Endothelial cell of umbilical vein (primary cell): ENCODE measurements at places on chromosomes 5 and 9. TPM values are rescaled to one million over a fixed set of nuclear protein-coding genes. Genes with fewer than 3 reads are reported as not detected.

Gene PAEP
- total RNA-seq, result not detected in 2 replicates

Gene RASGEF1C
- total RNA-seq, result not detected in 2 replicates

Gene C1QTNF3
- total RNA-seq, result 1.6 and 2.0 TPM in 2 replicates

Gene FOXD4
- 0.35 and 0.42 TPM in 2 replicates for total RNA-seq

Gene SCGB3A2
- not detected in 2 replicates for total RNA-seq

Gene XRCC4
- total RNA-seq, result 7.6 and 7.7 TPM in 2 replicates

Gene DRD1
- not detected in 2 replicates for total RNA-seq

Gene OR1L4
- not detected in 2 replicates for total RNA-seq

Gene LHX3
- not detected in 2 replicates for total RNA-seq

Gene LECT2
- not detected in 2 replicates for total RNA-seq

Gene ENHO
- total RNA-seq, result not detected in 2 replicates

Gene ALDH7A1
- 75.7 and 103 TPM in 2 replicates for total RNA-seq

Gene ANKRD55
- total RNA-seq, result 1.2 and 2.1 TPM in 2 replicates

Gene SPINK13
- total RNA-seq, result not detected in 2 replicates

Gene ADRB2
- 0.60 and 0.86 TPM in 2 replicates for total RNA-seq

Gene AFAP1L1
- total RNA-seq, result 73.2 and 76.2 TPM in 2 replicates

Gene ARSI
- total RNA-seq, result 0.20 TPM in 1 of 2 replicates, not detected in the other

Gene PDLIM4
- 65.7 and 69.8 TPM in 2 replicates for total RNA-seq

Gene PCDHGA3
- 1.1 and 1.2 TPM in 2 replicates for total RNA-seq

Gene MARCOL
- total RNA-seq, result not detected in 2 replicates
